Endothelial cell (in vitro differentiated cells): ENCODE measurements at places on chromosomes 12 and 14. TPM values are rescaled to one million over a fixed set of nuclear protein-coding genes. Genes with fewer than 3 reads are reported as not detected.

Gene RIMBP2
- total RNA-seq, result 1.4 TPM

Gene KCNJ8
- 0.23 TPM for total RNA-seq

GRCh38 chr12:5870183-5870582 lies 74.9 kb downstream of the ANO2 start:
- no peak for DNase-seq

DNA sequence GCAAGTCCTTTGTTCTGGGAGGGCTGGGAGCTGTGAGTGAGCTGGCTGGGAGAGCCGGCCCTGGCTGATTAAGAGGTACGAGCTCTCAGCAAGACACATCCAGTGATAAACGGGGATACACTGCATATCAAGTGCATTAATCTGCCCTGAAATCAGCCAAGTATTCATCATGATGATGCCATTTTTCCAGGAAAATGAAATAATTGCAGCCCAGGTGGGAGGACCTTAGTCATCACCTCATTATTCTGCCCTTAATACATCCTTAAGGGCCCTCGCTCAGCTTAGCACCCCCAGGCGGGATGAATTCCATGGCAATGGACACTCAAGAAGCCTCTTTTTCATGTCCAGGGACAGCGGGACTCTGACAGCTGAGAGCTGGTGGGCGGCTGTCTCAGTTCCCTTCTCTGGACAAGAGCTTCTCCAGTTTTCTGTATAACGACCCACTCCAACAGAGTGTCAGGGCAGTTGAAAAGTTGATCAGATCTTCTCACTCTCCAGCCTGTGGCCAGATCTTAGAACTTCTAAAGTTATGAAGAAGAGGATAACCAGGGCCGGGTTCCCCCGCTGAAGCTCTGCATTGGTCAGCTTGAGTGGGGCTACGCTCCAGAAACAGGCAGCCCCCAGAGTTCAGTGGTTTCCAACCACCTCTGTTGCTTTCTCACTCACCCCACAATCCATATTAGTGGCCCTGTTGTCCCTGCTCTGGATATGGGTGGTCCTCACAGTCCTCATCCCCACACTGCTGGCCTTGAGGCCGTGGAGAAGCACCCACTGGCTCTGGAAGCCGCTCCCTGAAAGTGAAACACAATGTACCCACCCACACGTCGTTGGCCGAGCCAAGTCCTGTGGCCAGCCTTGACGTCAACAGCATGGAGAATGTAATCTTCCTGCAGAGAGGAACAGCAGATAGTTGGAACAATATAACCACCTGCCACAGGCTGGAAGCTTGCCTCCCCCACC lies 306.2 kb upstream of the DIO3 start:
- no peak for DNase-seq

GRCh38 chr14:60970146-60970545 lies 10.7 kb downstream of the TRMT5 start:
- DNase-seq, result no peak

- DNase-seq, result no peak
Measured at GRCh38 chr12:88339966-88340365, 197.9 kb downstream of the TMTC3 start.

DNA sequence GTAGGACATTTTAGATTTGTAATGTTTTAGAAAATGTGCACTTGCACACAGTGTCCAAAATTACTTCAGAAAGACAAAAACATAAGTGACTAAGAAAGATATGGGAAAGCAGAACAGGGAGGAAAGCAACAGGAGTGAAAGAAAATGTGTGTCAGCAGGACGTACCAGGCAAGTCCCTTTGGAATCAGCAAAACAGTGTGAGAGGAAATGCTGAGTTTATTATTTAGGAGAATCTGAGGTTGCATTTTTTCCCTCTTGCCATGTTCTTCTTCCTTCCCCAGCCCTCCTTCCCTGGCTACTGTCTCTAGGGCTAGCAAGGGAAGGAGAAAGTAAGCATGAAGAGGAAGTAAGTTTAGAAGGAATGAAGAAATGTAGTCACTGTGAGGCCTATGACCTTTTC lies 67.7 kb upstream of the CD163 start:
- no peak for DNase-seq

- DNase-seq, result no peak
Measured at GRCh38 chr12:77231501-77231918, 166.1 kb upstream of the E2F7 start.

DNA sequence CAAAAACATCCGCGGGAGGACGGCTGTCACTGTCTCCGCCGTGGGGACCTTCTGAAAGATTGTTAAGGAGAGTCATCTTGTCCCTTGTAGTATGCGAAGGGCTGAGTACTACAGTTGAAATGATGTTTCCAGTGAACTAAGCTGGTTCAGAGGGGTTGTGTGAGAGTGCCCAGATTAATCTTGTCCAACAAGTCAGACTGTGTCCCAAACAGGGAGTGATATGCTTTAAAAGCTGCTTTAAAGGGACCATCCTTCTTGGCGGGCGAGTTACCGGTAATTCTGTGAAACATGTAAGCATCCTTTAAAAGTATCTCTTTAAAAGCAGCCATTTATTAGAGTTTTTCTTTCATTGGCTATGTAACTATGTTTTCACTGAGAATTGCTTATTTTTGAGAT lies 1.1 kb downstream of the WDR20 start:
- DNase-seq, result no peak
